ENCODE measurements at places on chromosomes 7 and 10. TPM values are rescaled to one million over a fixed set of nuclear protein-coding genes. Genes with fewer than 3 reads are reported as not detected.

Gene BCAP29
- 39.2 TPM for total RNA-seq

GRCh38 chr10:114623155-114623554 lies 34.9 kb downstream of the ABLIM1 start:
- no peak for DNase-seq

- DNase-seq = no peak
Observed at GRCh38 chr10:74925291-74925690, 98.9 kb downstream of the KAT6B start.

DNA sequence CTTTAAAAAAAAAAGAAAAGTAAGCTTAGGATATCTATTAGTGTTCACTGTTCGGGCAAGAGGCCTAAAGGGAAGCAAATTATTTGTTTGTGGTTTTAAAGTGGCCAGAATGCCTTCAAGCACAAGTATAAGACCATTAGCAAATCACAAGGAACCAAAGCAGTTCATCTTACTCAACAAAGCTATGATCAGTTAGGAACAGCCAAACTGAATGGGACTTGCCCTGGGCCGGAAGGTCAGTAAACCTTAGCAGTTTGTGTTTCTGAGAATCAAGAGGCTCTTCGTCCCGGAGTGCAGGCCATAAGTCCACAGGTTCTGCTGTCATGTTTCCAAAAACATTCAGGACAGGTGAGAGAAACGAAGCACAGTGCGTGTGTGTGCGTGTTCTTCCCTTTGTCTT lies 4.5 kb downstream of the FBXW4 start:
- no peak for DNase-seq

DNA sequence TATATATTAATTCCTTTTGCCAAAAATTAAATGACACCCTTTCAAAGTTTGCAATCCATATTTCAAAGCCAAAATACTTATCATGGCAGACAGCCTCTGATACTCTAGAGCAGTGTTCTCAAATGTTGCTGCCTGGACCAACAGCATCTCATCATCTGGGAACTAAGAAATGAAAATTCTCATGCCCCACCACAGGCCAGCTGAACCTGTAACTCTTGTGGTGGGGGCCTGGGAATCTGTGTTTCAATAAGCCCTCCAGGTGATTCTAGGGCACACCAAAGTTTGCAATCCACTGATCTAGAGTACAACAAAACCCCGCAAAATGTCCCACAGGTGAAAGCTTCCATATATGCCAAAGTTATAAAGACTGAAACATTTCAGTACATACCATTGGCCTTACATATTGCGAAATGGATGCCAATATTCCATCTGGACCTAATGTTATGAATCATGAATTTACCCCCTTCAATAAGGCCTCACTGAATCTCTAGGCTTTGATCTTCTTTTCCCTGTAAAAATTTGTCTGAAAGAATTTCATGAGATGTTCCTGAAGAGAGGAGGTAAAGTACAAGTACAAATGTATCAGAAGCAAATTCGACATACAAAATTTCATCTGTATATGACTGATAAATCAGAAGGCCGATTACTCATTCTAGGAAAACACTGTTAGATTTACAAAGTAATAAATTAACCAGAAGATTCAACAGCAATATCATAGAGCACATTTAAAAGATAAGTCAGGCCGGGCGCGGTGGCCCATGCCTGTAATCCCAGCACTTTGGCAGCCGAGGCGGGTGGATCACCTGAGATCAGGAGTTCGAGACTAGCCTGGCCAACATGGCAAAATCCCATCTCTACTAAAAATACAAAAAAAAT lies 25.3 kb upstream of the EPC1 start:
- DNase-seq = peak; percentile 38

Data from mucosa of gallbladder (tissue), 1 donor.